ENCODE measurements at places on chromosomes 5 and 9.
A peak's percentile ranks its signal among the peaks of the same experiment; 100 is the strongest.

- H3K4me3 ChIP-seq, result no peak overlapping the region
- H3K27me3 ChIP-seq, result no peaks in the 10 kb centered on the region
- H3K36me3 ChIP-seq, result no peaks in the 10 kb centered on the region
- no peak overlapping the region for H3K27ac ChIP-seq
- no peak for DNase-seq
- H3K4me1 ChIP-seq, result no peaks in the 10 kb centered on the region
Measured at GRCh38 chr5:110343616-110344015, 382.9 kb downstream of the TMEM232 start.

GRCh38 chr9:5871785-5872184, 18.9 kb upstream of the MLANA start:
- H3K36me3 ChIP-seq, result no peaks in the 10 kb centered on the region
- no peak for DNase-seq
- H3K27me3 ChIP-seq, result no peaks in the 10 kb centered on the region
- no peak overlapping the region for H3K4me3 ChIP-seq

GRCh38 chr9:108416324-108416723, 439.5 kb downstream of the ACTL7B start:
- no peak overlapping the region for H3K27ac ChIP-seq
- no peak for DNase-seq
- no peaks in the 10 kb centered on the region for H3K4me1 ChIP-seq
- no peaks in the 10 kb centered on the region for H3K27me3 ChIP-seq

DNA sequence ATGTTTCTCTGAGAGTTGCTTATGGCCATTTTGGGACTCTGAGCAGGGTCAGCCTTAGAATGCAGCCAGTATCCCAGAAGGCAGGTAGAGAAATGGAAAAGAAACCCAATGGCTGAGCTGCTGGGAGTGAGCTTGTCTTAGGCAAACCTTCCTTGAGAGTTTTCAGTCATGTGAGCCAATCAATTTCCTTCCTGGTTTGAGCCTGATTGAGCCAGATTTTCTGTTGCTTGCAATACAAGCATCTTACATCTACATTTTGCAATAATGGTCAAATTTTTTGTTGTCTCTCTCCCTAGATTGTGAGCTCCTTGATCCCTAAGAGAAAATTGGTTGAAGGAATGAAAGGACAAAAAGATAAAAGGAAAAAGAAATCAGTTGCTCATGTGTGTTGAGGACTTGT, 155.3 kb downstream of the SNX18 start:
- peaks cover 16% of the 10 kb centered on the region for H3K4me1 ChIP-seq
- no peaks in the 10 kb centered on the region for H3K36me3 ChIP-seq
- no peak for DNase-seq
- H3K4me3 ChIP-seq, result no peak overlapping the region
- H3K27me3 ChIP-seq, result no peaks in the 10 kb centered on the region

GRCh38 chr9:132671620-132672412, 1.6 kb downstream of the GTF3C4 start:
- DNase-seq, result no peak
- H3K36me3 ChIP-seq, result no peaks in the 10 kb centered on the region
- H3K4me3 ChIP-seq, result peak overlapping the region; percentile 91
- H3K27me3 ChIP-seq, result no peaks in the 10 kb centered on the region

GRCh38 chr9:127444283-127444920, 6.8 kb downstream of the RPL12 start:
- no peak for DNase-seq
- H3K4me3 ChIP-seq, result no peak overlapping the region
- H3K36me3 ChIP-seq, result no peaks in the 10 kb centered on the region
- peaks cover 2% of the 10 kb centered on the region for H3K4me1 ChIP-seq

DNA sequence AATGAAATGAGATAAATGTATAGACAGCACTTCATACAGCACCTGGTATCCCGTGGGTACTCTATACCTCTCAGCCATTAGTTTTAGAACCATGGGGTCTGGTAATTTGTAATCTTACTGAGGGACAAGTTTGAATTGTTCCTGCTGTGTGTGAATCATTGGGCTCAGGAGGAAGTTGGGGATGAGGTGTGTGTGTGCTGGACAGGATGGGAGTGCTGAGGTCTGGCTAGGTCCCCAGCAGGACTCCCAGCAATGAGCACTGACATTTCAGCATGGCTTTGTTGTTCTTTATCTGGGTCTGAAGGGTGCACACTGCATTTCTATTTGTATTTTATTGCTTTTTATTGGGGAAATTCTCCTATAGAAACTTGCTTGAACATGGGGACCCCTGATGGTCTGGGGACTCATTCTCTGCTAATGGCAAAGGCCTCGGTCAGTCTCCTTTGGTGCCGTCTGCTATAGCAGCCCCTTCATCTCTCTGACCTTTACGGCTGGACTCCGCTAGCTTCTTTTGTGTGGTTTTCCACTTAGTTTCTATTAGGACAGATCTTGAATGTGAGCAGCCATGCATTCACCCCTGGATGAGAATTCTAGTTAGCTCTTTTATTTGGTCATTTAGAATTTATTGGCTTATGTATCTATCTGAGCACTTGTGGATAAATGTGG, 98.1 kb downstream of the SREK1 start:
- DNase-seq, result no peak
- H3K4me3 ChIP-seq, result no peak overlapping the region
- H3K36me3 ChIP-seq, result no peaks in the 10 kb centered on the region
- no peaks in the 10 kb centered on the region for H3K27me3 ChIP-seq

DNA sequence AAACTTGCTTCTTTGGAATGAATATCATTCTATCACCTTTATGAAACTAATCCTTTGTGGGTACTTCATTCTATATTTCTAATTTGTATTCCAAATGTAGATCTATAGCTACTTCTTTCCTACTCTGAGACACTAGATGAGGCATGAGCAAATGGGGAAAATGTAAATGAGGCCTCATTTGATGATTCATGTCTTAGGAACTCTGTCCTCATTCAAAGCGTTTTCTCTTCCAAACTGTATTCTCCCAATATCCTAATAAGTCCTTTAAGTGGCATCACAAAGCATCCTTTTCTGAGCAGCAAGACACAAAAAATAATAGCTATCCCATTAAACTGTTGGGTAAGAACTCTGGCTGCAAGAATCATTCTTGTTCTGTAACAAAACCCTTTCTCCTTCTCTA, 56.1 kb downstream of the TTLL11 start:
- no peaks in the 10 kb centered on the region for H3K27me3 ChIP-seq
- H3K27ac ChIP-seq, result no peak overlapping the region
- H3K4me3 ChIP-seq, result no peak overlapping the region
- peaks cover 6% of the 10 kb centered on the region for H3K4me1 ChIP-seq
- H3K36me3 ChIP-seq, result no peaks in the 10 kb centered on the region
- DNase-seq, result no peak

DNA sequence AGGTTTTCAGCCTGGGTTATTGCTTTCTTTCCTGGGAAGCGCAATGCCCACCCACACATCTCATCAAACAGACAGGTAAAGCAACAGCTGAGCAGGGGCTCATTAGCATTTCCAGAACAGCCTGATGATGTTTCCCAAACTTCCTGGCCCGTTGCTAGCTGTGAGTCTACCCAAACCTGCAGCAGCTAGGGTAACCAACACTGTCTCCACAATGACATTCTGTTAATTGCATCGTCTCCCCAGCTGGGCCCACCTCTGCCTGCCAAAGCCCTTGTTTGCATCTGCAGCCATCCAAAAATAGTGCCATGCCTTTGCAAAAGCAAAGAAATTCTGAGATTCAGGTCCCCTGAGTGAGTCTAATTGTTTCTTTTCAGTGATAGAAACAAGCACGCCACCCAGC, 273.0 kb downstream of the MED10 start:
- H3K36me3 ChIP-seq, result no peaks in the 10 kb centered on the region
- DNase-seq, result no peak
- H3K4me3 ChIP-seq, result no peak overlapping the region
- no peak overlapping the region for H3K27ac ChIP-seq
- no peaks in the 10 kb centered on the region for H3K27me3 ChIP-seq

DNA sequence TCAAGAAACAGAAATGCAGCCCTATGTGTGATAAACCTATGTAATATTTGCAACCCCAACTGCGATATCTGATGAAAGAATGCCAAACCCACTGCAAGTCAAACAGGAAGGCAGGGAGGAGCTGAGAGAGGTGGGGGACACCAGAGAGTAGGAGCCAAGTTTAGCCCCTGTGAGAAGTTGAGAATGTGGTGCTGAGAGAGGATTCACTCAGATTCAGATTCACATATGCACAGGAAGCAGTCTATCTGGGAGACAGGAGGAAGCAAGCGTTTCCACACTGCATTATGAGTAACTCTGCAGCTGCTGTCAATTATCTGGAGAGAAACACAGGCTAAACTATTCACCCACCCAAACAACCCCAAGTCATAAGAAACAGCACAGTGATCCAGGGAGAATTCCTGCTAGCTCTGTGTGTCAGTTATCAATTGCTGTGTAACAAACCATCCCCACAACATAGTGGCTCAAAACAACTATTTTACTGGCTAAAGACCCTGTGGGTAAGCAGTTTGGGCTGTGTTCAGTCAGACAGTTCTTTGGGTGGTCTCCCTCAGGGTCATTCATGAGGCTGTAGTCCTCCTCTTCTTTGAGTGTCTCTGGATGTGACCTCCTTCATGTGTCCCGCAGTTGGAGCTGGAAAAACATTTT, 161.9 kb upstream of the RAI14 start:
- no peak for DNase-seq
- no peak overlapping the region for H3K4me3 ChIP-seq
- no peaks in the 10 kb centered on the region for H3K27me3 ChIP-seq
- H3K4me1 ChIP-seq, result peaks cover 19% of the 10 kb centered on the region
- H3K36me3 ChIP-seq, result no peaks in the 10 kb centered on the region

DNA sequence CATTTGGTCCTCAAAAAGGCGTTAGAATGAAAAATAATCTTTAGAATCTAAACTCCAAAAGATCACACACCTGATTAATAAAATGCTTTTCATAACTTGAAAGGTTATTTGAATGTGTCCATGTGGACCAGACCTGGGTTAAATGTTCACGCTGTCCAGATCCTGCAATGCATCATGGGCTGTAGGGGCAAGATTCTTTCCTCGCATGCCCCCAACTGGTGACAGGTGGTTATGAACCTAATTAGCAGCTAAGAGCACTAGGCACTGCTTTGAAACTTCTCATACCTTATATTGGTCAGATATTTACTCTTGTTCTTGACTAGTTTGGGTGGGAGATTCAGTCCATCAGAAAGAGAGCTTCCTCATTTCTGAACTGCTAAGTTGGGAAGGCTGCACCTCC, 19.3 kb upstream of the PIP5K1B start:
- no peak overlapping the region for H3K27ac ChIP-seq
- no peaks in the 10 kb centered on the region for H3K36me3 ChIP-seq
- no peaks in the 10 kb centered on the region for H3K4me1 ChIP-seq

GRCh38 chr5:84794486-84795035, 409.9 kb upstream of the EDIL3 start:
- H3K4me1 ChIP-seq, result no peaks in the 10 kb centered on the region
- H3K27ac ChIP-seq, result no peak overlapping the region
- H3K27me3 ChIP-seq, result no peaks in the 10 kb centered on the region
- no peaks in the 10 kb centered on the region for H3K36me3 ChIP-seq
- DNase-seq, result no peak
- no peak overlapping the region for H3K4me3 ChIP-seq

DNA sequence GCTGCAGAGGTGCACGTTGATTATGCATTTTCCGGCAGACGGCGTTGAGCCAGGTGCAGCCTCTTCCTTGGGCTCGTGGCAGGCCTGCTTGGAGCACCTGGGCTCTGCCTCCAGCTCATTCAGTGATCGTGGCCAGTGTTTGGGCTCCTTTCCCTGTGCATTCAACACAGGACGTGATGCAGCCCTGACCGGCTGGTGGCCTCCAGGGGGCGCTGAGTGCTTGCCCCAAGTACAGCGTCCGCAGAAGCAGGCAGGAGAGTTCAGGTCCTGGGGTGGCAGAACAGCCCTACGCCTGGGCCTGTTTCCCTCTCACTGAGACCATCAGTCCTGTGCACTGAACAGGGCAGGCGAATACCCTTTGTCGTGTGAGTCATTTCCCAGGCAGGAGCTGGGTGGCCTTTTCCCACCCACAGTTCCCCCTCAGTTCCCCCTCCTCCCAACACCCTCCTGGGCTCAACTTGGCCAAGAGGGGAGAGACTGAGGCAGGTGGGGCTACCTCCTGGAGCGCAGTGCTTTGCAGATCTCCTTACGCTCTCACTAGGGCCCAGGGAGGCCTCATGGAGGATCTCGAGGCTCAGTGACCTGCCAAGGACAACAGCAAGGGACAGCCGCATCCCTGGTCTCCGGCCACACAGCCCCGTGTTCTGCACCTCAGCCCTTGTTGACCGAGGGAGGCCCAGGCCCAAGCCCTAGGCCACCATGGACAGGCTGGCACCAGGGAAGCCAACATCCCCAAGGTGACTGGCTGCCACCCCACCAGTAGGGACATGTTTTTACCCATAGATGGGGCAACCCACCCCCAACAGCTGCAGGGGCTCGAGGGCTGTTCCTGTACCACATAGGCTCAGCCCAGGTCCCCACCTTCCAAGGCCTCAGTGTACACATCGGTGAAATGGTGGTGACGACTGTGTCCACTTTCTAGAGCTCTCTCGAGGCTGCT, 52.9 kb downstream of the LRSAM1 start:
- H3K27ac ChIP-seq, result no peak overlapping the region
- DNase-seq, result peak; percentile 87
- H3K4me3 ChIP-seq, result no peak overlapping the region
- no peaks in the 10 kb centered on the region for H3K27me3 ChIP-seq

GRCh38 chr5:133297293-133297692, 245.5 kb downstream of the HSPA4 start:
- no peak overlapping the region for H3K4me3 ChIP-seq
- no peak overlapping the region for H3K27ac ChIP-seq
- H3K4me1 ChIP-seq, result no peaks in the 10 kb centered on the region
- no peaks in the 10 kb centered on the region for H3K36me3 ChIP-seq

GRCh38 chr9:27784847-27785713, 211.8 kb upstream of the C9orf72 start:
- no peaks in the 10 kb centered on the region for H3K36me3 ChIP-seq
- DNase-seq, result no peak
- H3K27ac ChIP-seq, result no peak overlapping the region

DNA sequence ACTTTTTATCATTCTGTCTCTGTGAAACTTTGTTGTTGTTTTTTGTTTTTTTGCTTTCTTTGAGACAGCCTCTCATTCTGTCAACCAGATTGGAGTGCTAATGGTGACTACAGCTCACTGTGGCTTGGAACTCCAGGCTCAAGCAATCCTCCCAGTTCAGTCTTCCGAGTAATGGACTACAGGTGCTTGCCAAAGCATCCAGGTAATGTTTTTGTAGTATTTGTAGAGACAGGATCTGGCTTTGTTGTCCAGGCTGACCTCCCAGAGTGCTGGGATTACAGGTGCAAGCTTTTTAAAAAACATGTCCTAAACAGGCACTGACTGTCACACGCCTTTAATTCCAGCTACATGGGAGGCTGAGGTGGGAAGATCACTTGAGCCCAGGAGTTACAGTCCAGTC, 235.1 kb downstream of the MEF2C start:
- no peaks in the 10 kb centered on the region for H3K4me1 ChIP-seq
- no peaks in the 10 kb centered on the region for H3K36me3 ChIP-seq
- DNase-seq, result no peak
- no peak overlapping the region for H3K27ac ChIP-seq

- H3K4me1 ChIP-seq, result no peaks in the 10 kb centered on the region
- no peak overlapping the region for H3K4me3 ChIP-seq
- H3K36me3 ChIP-seq, result no peaks in the 10 kb centered on the region
- H3K27me3 ChIP-seq, result no peaks in the 10 kb centered on the region
- no peak overlapping the region for H3K27ac ChIP-seq
- DNase-seq, result no peak
Measured at GRCh38 chr9:105883847-105884246, 189.5 kb downstream of the TMEM38B start.

- no peaks in the 10 kb centered on the region for H3K36me3 ChIP-seq
- H3K4me1 ChIP-seq, result no peaks in the 10 kb centered on the region
- H3K27me3 ChIP-seq, result no peaks in the 10 kb centered on the region
- H3K4me3 ChIP-seq, result no peak overlapping the region
- no peak for DNase-seq
Measured at GRCh38 chr5:63860379-63860778, 101.9 kb downstream of the HTR1A start.

GRCh38 chr9:95031711-95032461, 285.6 kb downstream of the FANCC start:
- H3K36me3 ChIP-seq, result no peaks in the 10 kb centered on the region
- peaks cover 26% of the 10 kb centered on the region for H3K4me1 ChIP-seq
- no peaks in the 10 kb centered on the region for H3K27me3 ChIP-seq

Data from transverse colon (tissue), 4 donors.